NCI-H524 treated with DMSO at 0.1 percent for 48 hours (cell line): ENCODE measurements at places on chromosomes 1 and 21.
A peak's percentile ranks its signal among the peaks of the same experiment; 100 is the strongest.

DNA sequence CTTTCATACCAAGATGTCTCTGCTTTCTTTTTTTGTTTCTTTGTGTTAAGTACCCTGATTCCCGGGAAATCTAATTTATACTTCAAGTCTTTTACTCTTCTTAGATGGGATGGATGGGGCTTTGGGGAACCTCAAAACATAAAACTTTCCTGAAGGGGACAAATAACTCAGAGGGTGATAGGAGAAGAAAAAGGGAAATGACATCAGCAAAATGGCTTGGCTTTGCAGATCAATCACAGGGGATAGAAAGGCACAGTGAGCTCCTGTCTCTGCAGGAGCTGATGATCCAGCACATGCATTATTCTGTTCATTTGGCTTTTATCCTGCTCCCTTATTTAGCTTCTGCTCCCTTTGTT, 1.4 kb upstream of the CA14 start:
- DNase-seq = no peak

GRCh38 chr1:9825093-9826074, 1.6 kb upstream of the CLSTN1 start:
- DNase-seq = no peak

GRCh38 chr1:26408604-26409003, 2.0 kb upstream of the LIN28A start:
- no peak for DNase-seq

DNA sequence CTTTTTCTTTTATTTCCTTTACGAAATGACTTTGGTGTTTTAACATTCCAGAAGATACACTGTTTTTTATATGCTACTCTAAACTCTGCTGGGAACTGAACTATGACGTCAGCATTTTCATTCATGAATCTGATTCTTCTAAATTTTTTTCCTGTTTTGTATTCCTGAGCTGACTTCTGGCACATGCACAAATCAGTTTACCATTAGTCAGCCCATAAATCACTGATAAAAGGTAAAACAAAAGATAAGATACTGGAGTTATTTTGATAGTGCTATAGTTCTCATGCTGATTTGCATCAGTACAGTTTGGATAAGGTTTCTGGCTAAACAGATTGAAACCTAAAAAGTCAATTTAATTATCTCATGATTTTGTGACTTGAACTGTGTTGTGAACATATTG, 10.4 kb downstream of the CAMTA1 start:
- DNase-seq = no peak

DNA sequence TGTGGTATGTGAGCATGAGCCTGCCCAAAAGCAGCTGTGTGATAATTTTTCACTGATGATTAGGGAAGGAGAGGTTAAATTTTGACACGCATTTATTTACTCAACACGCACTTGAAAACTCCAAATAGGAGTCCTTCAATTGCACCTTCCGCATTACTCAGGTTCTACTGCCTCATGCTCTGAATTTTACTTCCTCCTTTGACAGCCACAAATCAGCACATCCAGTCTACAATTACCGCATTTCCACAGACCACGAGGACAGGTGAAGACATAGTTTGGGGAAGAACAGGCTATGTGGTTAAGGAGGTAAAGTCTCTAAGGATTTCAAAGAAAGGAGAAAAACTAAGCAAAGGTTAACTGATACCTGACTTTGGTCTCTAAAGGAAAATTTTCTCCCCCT, 2.6 kb downstream of the CAPN8 start:
- DNase-seq = no peak

DNA sequence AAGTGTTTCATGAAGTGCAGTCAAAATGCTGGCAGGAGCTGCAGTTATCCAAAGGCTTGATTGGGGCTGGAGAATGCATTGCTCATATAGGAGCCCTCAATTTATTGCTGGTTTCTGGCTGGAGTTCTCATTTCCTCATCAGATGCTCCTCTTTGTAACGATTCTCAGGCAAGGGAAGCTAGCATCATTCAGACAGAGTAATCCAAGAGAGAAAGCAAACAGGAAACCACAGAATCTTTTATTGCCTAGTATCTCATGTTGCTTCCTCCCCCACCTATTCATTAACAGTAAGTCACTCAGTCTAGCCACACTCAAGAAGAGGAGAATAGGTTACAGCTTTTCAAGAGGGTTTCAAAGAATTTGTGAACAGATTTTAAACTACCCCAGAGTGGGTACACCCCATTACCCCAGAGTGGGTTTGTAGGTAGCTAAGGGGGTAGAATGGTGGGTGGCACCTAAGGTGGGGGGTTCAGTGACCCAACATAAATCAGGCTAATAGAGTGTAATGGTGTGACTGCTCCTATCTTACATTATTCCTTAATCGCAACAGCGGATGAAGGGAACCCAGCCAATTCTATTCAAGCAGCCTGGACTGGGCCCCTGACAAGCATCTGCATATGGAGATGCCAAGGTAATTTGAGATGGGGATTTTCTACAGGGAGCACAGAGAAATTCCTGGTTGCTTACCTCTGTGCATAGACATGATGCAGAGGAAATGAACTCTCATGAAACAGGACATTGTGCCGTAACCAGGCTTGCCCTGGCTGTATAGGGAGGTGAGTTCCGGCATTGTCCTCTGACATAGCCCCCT, 67.1 kb downstream of the KCNJ15 start:
- peak; percentile 35 for DNase-seq

DNA sequence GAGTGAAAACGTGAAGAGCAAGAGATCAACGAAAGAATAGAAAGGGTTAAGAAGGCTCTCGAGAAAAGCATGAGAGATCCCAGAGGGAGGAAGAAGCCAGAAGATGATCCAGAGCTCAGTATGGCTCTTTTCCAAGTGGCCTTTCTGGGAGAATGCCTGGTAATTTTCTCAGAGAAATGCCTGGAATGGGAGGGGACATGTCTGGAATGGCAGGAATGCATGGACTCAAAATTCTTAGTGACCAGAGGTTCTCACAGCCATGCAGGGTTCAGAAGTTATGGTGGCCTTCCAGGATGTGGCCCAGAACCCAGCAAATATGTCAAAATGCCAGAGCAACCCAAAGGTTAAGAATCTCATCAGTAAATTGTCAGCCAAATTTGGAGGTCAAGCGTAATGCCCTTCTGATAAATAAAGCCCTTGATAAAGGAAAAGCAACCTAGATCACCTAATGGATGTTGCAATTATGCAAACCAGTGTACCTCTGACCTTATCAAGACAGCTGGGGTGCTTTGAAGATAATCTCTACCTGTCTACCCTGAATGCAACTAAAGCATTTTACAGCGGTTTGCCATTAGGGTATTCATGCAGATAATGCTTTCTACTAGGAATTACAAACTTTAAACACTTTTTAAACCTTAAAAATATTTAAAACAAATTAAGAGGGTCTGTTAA, 53.1 kb downstream of the NBPF6 start:
- no peak for DNase-seq

GRCh38 chr1:64841330-64842065, 96.6 kb downstream of the RAVER2 start:
- no peak for DNase-seq

DNA sequence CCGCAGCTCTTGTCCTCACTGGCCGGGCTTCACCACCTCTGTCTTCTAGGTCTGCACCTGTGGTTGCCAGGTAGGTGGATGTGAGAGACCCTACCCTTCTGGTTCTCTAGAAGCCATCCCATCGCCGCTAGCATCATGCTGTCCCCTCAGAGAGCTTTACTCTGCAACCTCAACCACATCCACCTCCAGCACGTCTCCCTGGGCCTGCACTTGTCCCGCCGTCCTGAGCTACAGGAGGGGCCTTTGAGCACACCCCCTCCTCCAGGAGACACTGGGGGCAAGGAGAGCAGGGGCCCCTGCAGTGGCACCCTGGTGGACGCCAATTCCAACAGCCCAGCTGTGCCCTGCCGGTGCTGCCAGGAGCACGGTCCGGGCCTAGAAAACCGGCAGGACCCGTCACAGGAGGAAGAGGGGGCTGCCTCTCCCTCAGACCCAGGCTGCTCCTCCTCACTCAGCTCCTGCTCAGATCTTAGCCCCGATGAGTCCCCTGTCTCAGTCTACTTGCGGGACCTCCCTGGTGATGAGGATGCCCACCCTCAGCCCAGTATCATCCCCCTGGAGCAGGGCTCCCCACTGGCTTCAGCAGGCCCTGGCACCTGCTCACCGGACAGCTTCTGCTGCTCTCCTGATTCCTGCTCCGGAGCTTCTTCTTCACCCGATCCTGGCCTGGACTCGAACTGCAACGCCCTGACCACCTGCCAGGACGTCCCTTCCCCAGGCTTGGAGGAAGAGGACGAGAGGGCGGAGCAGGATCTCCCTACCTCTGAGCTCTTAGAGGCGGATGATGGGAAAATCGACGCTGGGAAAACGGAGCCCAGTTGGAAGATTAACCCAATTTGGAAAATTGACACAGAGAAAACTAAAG, 1.2 kb downstream of the RUSC1 start:
- DNase-seq = no peak

GRCh38 chr1:12539705-12540579, 78.1 kb downstream of the DHRS3 start:
- no peak for DNase-seq

DNA sequence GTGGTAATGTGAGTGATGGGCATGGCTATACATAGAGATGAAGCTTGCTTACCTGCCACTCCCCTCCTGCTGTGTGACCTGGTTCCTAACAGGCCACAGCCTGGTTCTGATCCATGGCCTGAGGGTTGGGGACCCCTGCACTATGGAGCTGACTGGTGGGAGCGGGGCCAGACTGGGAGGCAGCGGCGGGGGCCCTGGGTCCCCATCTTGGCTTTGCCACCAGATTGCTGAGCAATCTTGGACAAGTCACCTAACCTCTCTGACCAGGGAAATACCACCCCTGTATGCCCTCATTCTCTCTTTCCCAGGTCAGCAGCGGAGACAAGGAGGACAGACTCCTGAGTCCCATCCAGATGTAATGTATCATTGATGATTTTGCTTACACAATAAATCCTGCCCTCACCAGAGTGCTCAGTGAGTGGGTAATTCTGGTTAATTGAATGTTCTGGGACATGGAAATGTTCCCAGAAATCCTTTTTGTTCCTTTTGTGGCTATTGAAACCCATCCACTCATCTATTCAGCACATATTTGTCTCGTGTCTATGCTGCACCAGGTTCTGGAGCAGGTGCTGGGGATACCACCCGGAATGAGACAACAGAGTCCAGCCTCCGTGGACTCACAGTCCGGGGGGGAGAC, 4.1 kb upstream of the ARHGEF10L start:
- DNase-seq = no peak

DNA sequence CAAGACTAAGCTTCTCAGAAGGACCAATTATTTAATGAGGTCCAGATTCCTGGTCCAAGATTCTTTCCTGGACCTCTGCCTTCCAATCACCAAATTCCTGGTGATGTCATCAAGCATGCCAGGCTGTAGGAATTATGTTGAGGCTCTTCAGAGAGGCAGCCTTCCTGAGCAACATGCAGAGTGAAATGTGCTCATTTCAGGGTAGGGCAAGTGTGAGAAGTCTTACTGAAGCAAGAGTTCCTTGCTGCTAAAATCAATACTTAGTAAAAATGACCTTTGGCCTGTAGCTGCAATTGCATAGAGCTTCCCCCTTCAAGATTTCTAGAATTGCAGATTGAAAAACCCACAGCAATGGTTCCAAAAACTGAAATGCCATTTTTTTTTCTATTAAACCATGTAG, 31.7 kb upstream of the BCAR3 start:
- no peak for DNase-seq

DNA sequence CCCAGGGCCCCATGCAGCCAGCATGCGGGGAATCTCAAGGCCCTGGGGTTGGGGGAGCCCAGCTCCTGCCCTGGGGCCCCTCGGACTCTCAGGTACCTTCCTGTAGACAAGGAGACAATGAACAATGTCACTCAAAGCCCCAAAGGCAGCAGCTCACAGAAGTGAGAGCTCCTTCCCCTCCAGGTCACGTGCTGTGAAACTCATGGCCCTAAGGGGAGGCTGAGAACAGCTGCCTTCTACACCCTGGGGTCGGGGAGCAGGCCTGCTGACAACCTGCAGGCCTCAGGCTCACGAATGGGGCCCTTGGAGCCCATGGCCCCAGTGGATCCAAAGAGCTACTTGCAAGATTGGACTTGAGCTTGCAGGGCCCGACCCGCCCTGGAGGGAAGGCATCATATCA, 3.2 kb downstream of the MEGF6 start:
- no peak for DNase-seq

- no peak for DNase-seq
Observed at GRCh38 chr1:41672641-41673361, 188.3 kb upstream of the EDN2 start.

- DNase-seq = no peak
Observed at GRCh38 chr1:37883671-37884070, 24.3 kb upstream of the MTF1 start.

- DNase-seq = no peak
Observed at GRCh38 chr1:220680085-220680687, 10.0 kb upstream of the C1orf115 start.

DNA sequence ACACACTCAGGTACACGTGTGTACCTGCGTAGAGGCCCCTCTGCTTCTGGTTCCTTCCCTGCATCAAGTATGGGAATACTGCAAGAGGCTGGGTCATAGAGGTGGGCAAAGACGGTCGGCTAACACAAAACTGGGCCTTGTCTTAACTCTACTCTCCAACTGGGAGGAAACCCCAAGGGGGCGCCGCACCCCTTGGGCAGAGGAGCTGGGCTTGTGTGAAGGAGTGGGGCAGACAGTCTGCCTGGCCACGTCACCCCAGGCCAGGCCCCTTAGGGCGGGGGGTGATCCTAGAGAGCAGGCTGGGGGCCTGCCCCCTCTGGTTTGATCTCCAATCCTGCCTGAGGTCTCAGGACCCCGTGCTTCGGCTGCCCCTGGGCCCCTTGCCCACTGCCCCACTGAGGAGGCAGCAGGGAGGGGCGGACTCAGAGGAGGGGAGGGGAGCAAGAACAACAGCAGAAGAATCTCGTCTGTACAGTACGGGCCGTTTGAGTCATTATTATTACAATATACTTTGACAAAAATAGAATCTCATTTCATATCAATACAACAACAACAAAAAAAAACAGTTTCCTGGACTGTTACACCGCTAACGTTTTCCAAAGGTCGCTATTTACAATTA, 34.7 kb downstream of the MEF2D start:
- DNase-seq = no peak

DNA sequence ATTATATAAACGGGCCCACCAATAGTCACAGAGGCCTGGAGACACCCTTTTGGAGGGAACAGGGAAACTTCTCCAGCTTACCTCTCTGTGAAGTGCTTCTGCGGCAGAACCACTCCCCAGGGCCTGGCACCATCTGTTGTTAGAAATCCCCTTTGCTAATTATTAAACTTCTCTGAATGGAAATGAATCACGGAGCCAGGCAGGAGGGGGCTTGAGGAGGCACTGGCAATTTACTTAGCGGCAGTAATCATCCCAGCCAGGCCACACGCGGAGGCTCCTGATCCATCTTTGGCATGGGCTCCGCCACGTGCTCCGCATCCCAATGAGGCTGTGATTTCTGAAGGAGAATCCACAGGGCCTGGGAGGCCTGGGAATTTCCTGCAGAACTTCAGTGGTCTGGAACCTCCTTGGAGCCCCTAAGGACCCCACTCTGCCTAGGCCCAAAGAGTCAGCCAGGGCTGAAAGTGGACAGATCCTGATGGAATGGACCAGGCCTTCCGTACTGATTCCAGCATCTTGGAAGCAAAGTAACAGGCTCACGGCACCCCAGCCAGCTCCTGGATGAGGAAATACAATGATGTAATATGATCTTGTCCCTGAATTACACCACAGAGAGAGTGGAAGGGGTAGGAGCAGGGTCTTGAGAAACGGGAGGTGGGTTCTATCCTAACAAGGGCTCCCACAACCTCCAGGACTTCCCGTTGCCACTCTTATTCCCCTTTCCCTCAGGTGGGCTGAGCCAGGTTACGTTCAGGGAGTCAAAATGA, 62.3 kb downstream of the GRIK3 start:
- peak; percentile 96 for DNase-seq

- no peak for DNase-seq
Observed at GRCh38 chr1:50476800-50477199, 53.6 kb upstream of the DMRTA2 start.
